Stimulated activated CD8-positive, alpha-beta memory T cell treated with anti-CD3 and anti-CD28 coated beads, Interleukin-7, amount 100 ng/mL, for 1 hour (primary cell): ENCODE measurements at places on chromosomes 16 and 17.

DNA sequence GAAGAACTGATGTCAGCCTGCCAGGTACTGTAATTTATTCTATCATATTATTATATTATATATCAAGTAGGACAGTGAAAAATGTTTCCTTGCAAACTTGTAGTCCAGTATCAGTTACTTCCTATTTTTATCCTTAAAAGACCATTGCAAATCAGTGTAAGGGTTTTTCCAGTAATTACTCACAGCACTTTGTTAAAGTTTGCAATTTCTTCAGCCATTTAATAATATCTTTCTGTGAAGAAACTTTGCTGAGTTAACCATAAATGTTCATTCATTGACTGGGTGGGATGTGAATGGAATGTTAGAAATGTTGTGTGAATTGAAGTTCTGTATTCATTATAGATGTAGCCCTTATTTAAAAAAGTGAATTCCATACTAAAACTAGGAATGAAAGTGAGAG is 26.7 kb downstream of the HAPSTR1 start:
- DNase-seq, result no peak

- DNase-seq, result no peak
Measured at GRCh38 chr17:31394544-31394943, 3.1 kb downstream of the RAB11FIP4 start.

DNA sequence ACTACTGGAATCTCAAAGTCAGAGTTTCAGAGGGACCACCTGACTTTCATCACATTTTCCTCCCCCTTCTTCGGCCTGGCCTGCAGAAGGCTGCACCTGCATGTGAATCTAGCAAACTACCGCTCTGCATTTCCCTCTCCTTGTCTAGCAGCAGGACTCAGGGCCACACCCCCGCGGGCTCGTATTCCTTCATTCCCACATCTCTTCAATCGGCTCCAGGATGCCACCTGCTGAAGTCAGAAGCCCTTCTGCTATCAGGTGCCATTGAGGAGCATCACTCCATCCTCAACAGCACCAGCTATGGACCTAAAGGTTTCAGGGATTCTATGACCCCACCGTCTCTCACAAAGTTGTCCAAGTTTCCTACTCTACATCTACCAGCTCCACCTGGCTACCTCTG is 169.5 kb downstream of the VPS53 start:
- no peak for DNase-seq

DNA sequence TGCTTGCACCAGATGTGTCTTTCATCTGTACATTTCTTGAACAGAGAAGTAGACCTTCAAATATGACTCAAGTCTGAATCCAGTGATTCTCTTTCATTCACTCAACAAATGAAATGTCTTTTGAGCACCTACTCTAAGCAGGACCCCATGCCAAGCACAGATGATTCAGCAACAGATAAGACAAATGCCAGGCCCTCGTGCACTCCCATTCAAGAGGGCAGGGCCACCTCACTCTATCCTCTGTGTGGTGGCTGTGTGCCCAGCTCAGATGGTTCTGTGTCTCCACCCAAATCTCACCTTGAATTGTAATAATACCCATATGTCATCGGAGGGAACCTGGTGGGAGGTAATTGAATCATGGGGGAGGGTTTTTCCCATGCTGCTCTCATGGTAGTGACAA is 74.1 kb upstream of the NKD1 start:
- no peak for DNase-seq

DNA sequence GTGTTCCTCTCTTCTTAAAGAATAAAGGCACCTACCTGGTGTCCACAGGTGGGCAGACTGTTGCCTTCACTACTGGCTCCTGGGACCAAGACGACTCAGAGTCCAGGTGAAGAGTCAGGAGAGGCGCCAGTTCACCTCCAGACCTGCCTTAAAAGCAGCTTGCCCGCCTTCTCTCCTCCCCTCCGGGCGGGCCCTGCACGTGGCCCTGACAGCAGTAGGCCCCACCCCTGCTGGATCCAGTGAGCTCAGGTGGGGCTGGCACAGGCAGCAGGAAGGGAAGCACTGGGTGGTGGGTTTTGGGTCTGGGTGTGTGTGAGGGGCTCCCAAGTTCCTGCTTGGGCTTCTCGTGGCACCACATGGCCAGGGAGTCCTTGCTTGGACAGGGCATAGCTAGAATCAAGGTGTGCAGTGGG is at the start of gene TNS4:
Gene TNS4 (minus strand): TSS at position 125 of the 413 bp plus-strand sequence. CDS start 5,198 bp downstream, outside the sequence.
- DNase-seq, result no peak
